ENCODE measurements at places on chromosomes 1 and 21.

- no peak for DNase-seq
These were observed 12.0 kb downstream of the DUSP10 start for GRCh38 chr1:221729771-221730330.

DNA sequence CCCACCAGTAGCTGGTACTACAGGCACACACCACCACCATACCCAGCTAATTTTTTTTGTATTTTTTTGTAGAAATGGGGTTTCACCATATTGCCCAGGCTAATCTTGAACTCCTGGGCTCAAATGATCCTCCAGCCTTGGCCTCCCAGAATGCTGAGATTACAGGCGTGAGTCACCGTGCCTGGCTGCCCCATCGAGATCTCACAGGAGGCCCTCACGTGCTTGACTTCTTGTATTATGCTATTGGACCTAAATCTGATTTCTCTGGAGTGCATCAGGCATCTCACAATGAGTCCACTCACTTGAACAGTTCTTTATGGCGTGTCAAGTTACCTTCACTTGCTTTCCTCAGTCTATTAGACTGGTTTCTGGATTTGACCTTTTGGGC, 9.3 kb upstream of the RSRP1 start:
- no peak for DNase-seq

GRCh38 chr21:14707511-14708020, 161.5 kb upstream of the SAMSN1 start:
- DNase-seq = no peak

GRCh38 chr1:67676946-67677345, 8.1 kb upstream of the GADD45A start:
- no peak for DNase-seq

DNA sequence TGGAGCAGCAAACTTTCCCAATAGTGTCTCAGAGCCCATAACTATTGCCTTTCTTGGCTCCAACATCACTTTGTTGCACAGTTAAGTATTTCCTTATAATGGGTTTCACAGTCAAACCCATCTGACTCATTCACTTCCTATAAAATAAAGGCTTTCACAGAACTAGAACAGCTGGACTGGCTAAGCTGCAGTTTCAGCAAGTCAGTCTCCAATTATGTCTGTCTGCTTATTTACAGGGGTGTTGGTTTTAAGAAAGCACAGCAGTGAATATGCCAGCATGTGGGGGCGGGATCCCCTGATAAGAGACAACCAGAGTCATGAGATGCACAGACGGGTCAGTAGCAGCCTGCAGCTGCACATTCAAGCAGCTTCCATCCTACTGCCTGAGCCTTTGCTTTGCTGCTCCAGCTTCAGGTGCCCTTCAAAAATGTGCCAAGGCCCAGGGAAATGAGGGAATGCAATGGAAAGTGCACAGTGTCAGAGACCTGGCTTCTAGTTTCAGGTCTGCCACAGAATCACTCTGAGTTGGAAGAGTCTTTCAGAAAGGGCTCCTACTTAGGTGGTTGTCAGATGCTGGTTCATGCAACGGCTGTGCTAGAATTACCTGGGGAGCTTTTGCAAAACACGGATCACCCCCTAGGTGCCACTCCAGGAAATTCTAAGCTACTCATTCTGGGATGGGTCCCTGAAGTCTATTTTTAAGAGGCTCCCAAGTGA, 24.8 kb downstream of the RNF19B start:
- no peak for DNase-seq

DNA sequence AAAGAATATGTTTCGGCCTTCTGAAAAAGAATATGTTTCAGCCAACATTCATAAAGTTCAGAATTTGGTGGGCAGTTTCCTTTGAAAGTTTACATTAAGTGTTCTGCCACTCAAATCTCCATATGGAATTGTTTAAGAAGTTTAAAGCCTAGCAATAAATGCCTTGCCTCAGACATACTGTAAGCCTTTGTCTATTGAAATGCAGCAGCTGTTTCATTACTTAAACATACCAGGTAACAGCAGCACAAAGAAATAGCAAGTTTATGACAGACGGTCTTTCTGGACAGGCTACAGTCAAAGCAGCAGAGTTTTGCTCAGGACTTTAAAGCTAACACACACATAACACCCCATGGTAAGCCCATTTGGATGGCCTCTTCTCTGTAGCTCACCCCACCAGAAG, 38.5 kb upstream of the C1orf105 start:
- DNase-seq = no peak

DNA sequence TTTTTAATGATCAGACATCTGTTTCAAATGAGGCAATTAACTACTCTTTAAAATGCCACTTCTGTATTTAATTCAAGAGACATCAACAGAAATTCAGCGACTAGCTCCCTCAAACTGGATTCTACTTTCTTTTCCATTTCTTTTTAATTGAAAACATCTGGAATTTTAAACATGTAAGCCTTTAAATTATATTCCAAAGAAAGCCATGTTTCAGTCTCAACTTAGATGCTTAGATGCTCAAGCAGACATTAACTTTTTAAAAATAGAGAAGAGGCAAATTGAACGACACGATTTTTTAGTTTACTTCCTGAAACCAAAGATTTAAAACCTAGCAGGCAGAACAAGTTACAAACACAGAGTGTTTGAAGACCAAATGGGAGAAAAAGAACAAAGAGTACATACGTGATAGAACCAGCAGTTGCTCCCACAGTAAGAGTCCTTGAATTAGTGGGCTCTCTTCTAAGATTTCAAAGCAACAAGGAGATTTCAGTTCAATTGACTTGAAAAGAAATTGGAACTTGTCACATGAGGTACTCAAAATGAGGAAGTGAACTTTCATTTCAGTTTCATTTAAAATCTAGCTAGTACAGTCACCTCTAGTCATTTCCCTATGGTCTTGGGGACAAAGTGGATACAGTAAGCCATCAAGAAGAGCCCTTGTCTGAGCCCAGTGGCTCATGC, at the start of gene CTSS:
CTSS (minus strand) TSS at position 483 of the 681 bp plus-strand sequence. CDS start 1,015 bp downstream, outside the sequence.
- DNase-seq = no peak

DNA sequence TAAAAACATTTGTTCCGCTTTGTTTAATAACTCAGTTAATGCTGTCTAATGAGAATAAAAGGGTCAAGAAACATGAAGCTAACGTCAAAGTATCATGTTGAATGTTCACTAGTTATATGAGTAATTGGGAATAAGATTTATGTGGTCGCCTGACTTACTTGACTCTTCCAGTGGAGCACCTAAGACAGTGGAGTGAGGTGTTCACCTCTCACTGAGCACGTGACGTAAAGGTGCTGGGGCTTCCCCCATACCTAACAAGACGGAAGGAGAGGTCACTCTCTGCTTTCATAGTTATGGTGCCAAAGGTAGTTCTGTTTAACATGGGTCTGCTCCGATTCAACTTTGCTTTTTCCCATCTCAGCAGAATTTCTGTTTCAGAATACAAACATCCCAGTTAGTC, 686 bp downstream of the KMO start:
- no peak for DNase-seq

DNA sequence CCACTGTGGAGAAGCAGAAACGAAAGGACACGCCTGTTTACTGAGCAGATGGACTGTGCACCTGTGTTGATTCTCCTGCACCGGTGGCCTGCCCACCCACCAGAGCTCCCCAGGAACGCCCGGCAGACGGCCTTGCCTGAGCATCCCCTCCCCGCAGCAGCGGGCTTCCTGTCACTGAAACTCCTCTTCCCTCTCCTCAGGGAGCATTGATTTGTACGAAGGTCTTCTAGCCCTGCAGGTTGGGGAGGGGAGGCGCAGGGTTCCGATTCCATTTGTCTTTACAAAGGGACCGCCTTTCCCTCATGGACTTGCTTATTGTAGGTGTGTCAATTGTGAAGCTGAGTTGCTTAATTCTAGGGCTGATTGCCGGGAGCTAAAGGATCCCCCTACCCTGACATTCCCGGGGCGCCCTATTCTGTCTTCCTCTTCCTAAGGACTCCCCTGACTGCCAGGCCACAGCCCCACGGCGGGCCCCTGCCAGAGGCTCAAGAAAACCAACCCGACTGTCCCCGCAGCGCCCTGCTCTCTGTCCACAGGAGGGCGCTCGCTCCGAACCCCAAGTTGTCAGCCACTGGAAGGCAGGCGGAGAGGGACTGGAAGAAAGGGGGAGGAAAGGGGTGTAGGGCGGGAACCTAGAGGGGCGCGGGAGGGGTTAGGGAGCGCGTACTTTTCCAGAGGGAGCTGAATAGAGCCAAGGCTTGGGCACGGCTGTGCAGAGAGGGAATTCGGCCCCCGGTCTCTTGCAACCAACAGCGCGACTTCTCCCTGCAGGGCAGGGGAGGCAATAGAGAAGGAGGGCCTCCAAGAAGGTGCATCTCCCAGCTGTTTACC, 2.8 kb downstream of the S100A6 start:
- peak; percentile 92 for DNase-seq

DNA sequence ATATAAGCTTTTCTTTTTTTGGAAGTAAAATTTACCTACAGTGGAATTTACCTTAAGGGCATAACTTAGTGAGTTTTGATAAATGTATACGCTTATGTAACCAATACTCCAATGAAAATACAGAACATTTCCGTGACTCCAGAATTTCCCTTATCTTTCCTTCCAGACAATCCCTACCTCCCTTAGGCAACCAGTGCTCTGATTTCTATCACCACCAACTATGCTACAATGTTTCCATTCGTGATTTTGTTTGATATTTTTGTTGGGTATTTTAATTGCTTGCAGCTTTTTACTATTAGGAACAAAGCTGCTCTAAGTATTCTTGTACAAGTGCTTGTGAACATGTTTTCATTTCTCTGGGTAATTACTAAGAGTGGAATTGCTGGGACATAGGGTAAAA, 14.6 kb downstream of the IFT25 start:
- no peak for DNase-seq

GRCh38 chr1:204975021-204975420, 68.0 kb upstream of the CNTN2 start:
- no peak for DNase-seq

DNA sequence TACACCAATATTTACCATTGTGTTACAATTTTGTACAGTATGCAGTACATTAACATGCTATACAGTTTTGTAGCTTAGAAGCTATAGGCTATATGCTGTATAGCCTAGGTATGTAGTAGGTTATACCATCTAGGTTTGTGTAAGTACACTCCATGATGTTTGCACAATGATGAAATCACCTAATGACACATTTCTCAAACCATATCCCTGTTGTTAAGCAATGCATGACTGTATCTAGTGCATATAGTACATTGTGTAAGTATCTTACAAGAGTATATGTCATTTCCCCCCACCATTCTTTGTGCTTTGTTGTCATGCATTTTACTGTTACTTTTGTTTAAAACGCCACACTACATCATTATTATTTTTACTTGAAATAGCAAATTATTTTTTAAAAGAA, 65.7 kb upstream of the RNF11 start:
- no peak for DNase-seq
